ENCODE measurements at places on chromosomes 4 and X.

DNA sequence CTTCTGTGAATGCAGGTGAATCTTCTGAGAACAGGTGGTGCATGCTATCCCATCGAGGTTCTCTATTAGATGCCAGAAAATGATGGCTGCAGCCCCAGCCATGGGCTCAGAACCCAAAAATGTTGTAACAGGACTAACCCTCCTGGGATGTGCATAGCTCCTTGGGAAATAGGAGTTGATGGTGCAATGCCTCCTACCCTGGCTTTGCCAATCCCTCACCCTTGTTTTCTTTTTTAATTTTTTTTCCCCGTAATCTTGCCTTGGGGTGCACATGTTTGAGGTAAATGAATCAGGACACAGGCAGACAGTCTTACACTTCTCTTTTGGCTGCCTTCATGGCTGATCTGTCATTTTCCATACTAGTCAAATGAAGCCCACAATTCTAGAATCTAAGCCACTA lies 96.6 kb downstream of the KIT start:
- no peak for DNase-seq

DNA sequence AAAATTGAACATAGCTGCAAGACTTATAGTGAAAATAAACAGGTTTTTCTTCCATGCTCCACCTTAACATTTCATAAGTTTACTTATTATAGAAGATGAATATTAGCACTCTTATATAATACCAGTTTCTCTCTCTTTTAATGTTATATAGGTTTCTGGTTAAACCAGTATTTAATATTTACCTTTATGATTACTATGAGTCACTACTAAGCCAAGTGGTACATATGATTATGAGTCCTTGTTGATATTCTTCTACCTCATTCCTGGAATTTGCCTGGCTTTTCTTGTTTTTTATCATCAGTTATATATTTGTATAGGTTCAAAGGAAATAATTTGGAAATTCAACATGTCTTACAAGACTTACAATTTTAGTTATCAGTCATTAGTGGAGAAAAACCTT lies 89.9 kb upstream of the MAOA start:
- DNase-seq, result no peak

- no peak for DNase-seq
These were observed 18.5 kb downstream of the CPZ start for GRCh38 chr4:8610858-8611616.

DNA sequence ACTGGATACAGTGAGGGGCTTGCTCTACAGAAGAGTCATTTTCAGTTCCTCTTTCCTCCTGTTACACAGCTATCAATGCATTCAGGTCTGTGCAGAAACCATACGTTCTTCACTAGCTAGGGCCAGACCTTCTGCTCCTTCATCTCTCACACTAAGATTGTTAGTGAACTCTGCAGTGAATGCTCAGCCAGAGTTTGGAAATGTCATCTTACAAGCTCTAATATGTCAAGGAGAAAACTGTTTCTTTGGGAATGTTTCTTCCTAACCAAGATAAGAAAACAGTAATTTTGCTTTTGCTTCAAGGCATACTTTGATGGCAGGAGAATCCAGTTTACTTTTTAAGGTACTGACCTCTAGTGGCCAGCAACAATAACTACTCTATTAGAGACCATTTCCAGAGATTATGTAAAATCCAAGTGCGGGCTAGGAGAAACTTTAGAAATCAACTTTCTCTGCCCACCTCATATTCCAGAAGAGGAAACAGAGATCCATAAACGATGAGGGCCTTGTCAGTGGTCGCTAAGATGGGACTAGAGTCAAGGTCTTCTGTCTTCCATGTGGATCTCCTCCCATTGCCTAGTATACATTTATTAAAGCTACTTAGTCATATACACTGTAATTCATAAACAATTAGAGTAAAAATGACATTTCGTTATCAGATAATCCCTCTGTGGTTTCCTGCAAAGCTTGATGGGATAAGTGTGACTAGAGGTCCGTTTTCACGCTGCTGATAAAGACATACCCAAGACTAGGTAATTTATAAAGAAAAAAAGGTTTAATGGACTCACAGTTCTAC lies 12.1 kb upstream of the CC2D2A start:
- DNase-seq, result no peak

- no peak for DNase-seq
These were observed 531.4 kb upstream of the TECRL start for GRCh38 chr4:64940698-64941097.

GRCh38 chrX:56099271-56099670 lies 132.9 kb upstream of the KLF8 start:
- no peak for DNase-seq

DNA sequence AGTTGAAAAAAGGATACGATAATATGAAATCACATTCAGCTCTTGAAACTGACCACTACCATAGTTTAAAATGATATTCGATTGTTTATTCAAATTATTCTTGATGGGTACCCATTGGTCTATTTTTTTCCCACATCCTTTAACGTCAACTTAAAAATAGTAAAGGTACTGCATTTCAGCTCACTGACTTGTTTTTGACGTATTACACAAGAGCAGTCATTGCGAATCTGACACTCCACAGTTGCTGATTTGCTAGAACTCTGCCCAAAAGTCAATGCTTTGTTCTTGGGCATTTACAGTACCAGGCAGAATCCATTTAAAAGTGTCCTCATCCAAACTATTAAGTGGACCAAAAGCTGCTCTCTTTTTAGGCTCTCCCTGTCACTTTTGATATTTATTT lies 1.2 kb upstream of the PDS5A start:
- DNase-seq, result no peak

GRCh38 chr4:108646706-108647105 lies 3.7 kb upstream of the OSTC start:
- no peak for DNase-seq

GRCh38 chr4:122091836-122092405 lies 60.2 kb upstream of the BLTP1 start:
- no peak for DNase-seq

GRCh38 chr4:169060391-169061091 lies 50.5 kb upstream of the CBR4 start:
- no peak for DNase-seq

DNA sequence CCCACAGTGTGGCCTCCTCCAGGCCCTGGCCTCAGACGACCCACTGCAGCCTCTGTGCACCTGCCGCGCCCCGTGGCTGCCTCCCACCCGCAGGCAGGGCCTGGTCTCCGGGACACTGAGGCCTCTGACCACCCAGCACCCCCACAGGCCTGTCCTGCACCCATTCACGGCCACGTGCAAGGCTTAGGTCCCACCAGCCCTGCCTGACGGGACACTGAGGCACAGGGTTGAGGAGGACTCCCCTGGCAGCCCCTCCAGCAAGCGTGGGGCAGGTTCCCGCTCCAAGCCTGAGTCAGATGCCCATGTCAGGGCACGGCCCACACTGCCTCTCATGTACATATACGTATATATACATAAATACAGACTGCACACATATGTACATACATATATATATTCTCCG lies 23.5 kb downstream of the NELFA start:
- no peak for DNase-seq

GRCh38 chrX:153411988-153412574 lies 809 bp downstream of the ZFP92 start:
- DNase-seq, result no peak

GRCh38 chr4:99947608-99948007 lies 1.2 kb upstream of the DNAJB14 start:
- DNase-seq, result no peak

DNA sequence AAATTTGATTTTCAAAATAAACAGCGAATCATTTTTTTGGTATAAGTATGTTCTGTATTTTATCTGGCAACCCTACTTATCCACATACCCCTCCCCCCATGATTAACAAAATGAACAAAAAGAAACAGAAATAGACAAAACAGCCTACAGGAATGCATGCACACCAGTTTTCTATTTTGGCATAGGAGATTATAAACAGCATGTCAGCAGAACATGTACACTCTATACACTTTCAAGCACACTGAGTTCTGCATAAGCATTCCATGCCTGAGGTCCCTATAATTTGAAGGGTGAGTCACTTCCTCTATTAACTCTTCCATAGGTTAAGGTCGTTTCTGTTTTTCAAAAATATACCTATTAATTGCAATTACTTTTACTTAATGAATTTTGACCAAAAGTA lies 28.0 kb upstream of the ZNF280C start:
- no peak for DNase-seq

DNA sequence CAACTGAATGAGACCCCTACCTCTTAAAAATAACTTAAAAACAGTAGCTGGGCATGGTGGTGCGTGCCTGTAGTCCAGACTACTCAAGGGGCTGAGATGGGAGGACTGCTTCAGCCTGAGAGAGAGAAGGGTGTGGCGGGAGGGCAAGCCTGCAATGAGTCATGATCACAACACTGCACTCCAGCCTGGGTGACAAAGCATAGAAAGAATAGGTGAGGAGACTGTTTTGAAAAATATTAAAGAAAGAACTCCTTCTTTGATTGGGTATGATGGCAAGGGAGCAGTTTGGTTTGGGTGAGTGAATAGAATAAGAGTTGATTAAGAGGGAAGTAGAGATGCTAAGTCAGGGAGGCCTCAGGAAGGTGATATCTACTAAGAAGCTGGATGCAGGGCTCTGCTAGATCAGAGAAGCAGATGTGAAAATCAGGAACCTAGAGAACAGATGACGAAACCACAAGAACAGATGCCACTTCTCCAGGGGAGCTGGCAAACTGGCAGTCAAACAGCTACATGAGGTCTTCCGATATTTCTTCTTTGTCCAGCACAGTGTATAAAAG lies 318.6 kb downstream of the OPHN1 start:
- no peak for DNase-seq

DNA sequence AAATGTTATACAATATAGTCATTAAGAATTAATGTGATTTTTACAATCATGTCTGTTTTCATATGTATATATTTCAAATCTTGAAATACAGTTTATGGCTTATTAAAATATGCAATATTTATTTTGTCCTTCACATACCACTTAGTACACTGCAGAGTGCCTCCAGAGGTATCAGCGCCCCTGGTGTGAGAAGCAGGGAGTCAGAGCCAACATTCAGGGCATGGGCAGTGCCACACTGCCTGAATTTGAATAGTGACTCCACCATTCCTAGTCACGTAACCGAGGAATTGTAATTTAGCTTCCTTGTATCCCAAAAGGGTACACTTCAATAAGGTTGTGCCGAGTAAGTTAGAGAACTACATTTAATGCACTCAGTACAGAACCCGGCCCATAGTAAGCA lies 4.3 kb upstream of the C4orf54 start:
- no peak for DNase-seq

- no peak for DNase-seq
These were observed 38.4 kb downstream of the HTT start for GRCh38 chr4:3112609-3113469.

DNA sequence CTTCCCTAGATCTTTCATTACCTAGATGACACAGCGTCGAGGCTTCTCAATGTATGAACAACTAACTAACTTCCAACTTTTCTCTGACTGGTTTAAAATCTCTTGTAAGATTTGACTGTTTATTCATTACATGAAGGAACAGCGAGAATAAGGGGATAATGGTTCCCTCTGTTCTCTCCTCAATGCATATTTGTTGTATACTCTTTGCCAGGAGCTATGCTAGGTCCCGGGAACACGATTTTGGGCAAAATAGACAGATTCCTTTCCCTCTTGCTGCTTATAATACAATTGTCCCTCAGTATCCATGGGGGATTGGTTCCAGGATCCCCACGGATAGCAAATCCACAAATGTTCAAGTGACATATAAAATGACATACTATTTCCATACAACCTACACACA lies 1020.0 kb downstream of the DMD start:
- DNase-seq, result no peak

GRCh38 chr4:89158884-89159503 lies 47.7 kb downstream of the TIGD2 start:
- DNase-seq, result no peak

- DNase-seq, result no peak
These were observed 44.6 kb upstream of the VEGFC start for GRCh38 chr4:176837169-176837895.

DNA sequence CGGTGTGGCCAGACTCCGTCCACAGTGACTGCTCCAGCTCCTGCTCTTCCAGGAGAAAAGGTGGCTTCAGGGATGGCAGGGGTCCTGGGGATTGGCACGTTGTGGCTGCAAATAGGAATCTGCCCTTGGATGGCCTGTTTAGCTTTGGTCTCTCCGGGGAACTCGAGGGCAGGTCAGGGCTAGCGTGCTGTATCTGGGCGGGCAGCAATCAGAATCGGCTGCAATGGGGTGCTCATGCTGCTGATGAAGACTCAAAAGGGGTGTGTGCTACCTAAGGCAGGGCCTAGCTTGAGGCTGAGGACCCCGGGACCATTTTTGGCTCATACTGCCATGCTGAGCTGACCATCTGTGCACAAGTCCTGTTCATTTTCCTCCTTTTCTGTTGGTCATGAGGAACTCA lies 51.3 kb downstream of the RGS12 start:
- no peak for DNase-seq

DNA sequence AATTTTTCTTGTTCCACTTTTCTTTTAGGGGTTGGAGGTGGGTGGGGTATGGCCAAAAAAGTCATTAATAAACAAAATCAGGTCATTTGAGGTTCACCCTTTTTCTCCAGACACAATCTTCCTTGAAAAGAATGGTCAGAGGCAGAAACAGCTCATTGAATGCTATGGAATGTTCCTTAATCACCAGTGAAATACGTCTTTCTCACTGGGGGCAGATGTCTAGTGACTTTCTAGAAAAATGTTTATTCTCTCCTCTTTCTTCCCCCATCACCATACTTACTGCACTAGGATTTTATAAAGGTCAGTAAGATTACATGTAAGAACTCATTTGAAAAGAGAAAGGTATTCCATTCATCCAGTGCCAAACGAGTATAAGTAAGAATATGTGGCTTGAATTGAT lies 44.5 kb downstream of the MGST2 start:
- DNase-seq, result no peak

- peak; percentile 92 for DNase-seq
These were observed at the start of gene NUDT10 for GRCh38 chrX:51332188-51332942. Gene NUDT10 (plus strand): TSS chrX:51332822. CDS start chrX:51332966, 144 bp downstream.

DNA sequence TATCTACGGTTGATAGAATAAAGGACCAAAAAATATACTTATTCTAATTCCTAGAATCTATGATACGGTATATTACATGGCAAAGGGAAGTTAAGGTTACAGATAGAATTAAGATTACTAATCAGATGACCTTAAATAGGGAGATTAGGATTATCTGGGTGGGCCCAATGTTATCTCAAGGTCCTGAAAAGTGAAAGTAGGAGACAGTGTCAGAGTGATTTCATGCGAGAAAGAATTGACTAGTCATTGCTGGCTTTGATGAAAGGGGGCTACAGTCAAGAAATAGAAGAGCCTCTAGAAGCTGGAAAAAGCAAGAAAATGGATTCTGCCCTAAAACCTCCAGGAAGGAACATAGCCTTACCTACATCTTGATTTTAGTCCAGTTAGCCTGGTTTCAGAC lies 176.9 kb upstream of the PPP1R2C start:
- DNase-seq, result no peak

Measured in endodermal cell (in vitro differentiated cells).